ENCODE measurements at places on chromosomes 4 and X.

DNA sequence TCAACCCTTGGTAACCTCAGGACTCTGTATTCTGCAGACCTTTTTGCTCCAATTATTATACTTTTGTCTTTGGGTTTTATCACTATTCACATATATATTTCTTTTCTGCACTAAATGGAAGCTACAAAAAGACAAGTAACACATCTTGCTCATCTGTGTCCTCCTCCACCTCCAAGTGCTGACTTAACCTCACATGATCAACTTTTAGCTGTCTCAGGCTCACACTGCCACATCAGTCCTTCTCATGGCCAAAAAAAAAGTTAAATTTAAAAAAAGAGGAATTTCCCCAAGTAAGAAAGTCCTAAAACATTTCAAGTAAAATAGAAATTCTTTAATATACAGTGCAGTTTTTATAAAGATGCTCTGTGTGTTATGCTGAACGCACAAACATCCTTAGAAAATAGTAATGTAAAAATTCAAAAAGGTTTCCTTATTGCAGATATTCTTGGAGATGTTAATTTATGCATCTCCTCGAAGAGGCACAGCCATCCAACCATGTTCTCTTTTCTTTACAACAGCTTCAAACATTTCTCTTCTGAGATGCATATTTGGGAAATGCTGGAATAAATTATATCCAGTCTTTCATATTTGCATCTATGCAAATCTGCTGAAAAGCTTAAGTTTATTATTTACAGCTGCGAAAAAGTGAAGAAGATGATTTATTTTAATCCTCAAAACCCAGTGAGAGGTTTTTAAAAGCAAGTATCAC is 37.6 kb downstream of the ARAP2 start:
- DNase-seq: no peak

DNA sequence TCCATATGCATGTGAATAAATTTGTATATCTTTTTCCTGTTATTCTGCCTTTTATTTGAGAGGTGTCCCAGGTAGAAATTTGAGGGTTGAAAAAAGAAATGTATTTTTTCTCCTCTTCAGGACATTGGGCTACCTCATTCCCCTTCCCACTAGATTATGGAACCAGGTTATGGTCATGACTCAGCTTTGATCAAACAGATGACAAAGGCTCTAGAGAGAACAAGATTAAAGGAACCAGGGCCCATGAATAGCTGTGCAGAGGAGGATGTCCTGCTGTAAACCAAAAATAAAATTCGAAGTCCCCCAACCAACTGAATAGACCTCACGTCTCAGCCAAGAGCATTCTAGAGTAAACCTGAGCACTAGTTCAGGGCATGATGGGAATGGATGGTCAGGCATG is 313.2 kb downstream of the RAPGEF2 start:
- DNase-seq: no peak

- no peak for DNase-seq
Measured at GRCh38 chrX:53990171-53990570, 54.1 kb downstream of the PHF8 start.

DNA sequence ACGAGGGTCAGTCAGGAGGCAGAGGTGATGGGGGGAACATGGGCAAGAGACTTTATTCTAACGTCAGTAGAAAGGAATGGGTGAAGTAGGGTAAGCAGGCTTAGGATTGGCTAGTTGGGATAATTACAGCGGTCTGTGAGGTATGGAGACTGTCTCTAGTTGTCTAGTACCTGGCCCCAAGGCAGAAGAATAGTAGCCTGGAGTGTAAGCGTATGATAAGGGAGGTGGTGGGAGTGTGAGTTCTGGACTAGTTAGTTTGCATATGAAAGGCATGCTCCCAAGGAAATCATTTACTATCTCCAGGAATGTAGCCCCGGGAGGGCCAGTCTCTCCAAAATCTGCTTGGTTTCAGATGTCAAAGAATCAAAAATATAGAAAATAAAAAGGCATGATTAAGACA is 219.6 kb upstream of the ANXA3 start:
- DNase-seq: no peak

DNA sequence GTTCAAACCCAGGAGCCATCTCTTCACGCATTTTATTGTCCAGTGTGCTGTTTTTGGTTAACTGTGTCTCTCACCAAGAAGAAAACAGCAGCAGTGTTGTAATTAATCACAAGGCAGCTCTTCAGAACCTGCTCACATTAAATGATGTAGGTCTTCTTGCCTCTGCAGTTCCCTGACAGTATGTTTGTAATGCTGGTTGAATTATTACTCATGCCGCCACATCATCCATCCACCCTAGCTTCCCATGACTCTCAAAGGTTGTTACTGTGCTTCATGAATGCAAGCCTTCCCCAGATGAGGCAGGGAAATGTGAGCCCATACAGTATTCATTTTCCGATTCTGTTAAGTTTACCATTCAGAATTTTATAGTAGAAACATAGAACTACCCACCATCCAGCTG is 17.4 kb downstream of the TLR10 start:
- no peak for DNase-seq

DNA sequence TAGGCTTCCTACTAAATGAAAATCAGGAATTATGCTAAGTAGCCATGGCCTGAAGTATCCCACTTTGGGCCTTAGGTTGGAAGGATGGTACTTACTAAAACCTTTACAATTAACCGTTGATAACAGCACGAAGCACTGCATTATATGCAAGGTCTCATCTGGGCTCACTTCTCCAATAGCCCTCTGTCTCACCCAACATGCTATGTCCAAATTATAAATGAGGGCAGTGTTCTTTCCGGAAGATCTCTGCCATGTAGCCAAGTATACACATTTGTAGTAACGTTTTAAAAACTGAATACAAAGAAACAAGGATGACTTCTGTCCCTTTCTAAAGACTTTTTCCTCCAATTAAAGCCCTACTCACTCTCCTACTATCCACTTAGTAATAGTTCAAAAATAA is 51.6 kb downstream of the SCFD2 start:
- no peak for DNase-seq

DNA sequence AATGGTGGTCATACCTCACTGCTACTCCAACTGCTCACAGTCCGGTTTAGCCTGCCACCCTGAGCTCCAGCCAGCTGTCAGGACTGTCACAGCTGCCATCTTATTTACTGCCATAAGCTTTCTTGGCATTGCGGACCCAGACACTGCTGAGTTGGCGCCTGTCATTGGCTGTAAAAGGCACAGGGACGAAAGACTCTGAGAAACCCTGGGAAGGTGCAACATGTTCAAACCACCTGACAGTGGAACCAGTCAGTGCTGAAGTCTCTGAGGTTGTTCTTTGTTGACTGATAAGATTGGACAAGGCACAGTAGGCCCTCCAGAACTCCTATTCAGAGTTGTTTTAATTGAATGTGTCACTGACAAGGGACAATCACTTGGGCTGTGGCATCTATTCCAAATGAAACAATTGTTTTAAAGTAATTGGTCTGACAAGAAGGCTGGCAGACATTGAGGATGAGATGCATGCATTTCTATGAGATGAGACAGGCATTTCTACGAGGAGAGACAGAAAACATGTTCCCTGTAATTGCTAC is 927.8 kb downstream of the STPG2 start:
- no peak for DNase-seq

GRCh38 chr4:89373394-89373793 is 65.8 kb upstream of the GPRIN3 start:
- DNase-seq: no peak

DNA sequence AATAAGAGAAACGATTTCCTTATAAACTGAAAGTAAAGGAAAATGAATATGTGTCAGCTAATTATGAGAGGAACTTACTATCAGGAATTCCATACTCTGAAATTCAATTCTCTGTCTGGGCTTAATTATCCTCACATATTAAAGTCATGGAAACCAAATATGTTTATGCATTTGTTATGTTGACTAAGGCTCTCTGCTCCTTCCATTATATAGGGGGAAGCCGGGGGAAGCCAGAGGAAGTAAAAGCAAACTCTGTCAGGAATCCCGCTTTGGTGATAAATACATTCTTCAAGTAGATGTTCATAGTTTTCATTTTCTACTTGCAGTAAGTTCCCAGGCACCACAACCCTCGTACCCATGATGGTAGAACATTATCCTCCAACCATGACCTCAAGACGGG is 142.8 kb upstream of the VCX2 start:
- DNase-seq: no peak

DNA sequence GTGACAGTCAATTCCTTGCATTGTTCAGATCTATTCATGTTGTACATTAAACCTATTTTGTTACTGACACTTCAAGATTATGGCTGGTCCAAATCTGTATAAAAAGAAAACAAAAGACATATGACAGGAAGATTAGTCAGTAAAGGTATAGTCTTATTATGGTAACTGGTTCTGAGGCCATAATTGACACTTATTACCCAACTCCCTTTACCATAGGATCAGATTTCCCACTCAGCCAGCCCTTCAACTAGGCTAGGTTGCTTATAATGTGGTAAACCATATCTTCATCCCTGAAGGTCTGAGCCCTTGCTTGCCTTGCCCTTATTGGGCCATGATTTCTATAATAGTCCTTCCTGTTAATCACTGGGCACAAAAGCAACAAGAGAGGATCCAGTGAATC is 289.6 kb downstream of the CXXC4 start:
- no peak for DNase-seq

- DNase-seq: no peak
Measured at GRCh38 chrX:123994730-123995129, 33.2 kb downstream of the STAG2 start.

DNA sequence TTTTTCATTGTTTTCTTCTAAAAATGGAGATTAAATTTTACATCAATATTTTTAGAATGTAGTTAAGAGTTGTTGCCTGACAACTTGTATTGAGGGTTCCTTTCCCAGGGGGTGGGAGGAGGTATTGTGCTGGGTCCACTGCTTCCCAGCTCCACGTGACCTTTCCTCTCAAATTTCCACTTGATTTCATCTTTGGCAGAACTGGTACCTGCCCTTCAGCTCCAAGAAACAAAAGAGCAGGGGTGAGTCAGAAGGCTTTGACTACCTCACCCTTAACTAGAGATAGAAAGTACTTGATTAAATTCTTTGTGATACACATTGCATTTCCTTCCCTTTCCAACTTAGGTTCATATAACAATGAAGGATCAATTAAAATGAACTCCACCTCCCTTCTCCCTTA is 19.7 kb downstream of the TRIM2 start:
- DNase-seq: no peak

DNA sequence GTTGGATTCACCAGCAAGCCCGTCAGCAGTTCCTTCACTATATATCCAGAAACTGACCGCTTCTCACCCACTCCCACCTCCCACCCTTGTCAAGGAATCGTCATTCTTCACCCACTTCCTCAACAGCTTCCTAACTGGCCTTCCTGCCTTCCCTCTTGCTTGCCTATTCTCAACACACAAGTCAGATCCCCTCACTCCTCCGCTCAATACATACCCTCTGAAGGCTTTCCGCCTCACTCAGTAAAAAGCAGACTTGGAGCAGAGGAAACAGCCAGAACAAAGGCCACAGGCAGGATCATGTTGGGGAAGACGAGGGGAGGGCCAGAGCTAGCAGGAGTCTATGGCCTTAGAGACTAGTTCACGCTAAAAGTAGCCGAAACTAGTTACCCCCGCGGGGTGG is 23.7 kb downstream of the RWDD4 start:
- no peak for DNase-seq

GRCh38 chr4:48642421-48643374 is 137.4 kb downstream of the FRYL start:
- no peak for DNase-seq

DNA sequence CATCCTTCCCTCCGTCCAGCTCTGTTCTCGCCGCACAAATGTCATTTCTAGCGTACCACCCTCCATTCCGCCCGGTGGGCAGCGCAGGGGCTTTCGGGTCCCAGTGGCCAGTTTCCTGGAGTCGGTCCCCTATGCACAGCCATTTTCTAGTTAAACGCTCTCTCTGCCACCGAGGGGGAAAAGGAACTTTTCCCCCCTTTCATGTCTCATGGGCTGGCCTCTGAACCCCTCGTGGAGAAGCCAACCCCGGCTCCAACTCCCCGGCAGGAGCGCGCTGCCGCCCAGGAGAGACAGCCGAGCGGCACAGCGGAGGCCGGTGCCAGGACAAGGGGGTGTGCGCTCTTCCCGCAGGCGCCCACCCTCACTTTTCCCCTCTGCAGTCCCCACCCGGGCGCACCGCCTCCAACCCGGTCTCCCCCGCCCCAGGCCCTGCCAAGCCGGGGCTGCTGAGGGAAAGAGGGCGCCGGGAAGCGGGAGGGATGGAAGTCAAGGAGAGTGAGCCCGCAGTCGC is 662 bp downstream of the APBB2 start:
- DNase-seq: no peak

- DNase-seq: no peak
Measured at GRCh38 chr4:108959491-108959890, 196.6 kb upstream of the ETNPPL start.

GRCh38 chr4:122045533-122045932 is 93.7 kb upstream of the TRPC3 start:
- no peak for DNase-seq

DNA sequence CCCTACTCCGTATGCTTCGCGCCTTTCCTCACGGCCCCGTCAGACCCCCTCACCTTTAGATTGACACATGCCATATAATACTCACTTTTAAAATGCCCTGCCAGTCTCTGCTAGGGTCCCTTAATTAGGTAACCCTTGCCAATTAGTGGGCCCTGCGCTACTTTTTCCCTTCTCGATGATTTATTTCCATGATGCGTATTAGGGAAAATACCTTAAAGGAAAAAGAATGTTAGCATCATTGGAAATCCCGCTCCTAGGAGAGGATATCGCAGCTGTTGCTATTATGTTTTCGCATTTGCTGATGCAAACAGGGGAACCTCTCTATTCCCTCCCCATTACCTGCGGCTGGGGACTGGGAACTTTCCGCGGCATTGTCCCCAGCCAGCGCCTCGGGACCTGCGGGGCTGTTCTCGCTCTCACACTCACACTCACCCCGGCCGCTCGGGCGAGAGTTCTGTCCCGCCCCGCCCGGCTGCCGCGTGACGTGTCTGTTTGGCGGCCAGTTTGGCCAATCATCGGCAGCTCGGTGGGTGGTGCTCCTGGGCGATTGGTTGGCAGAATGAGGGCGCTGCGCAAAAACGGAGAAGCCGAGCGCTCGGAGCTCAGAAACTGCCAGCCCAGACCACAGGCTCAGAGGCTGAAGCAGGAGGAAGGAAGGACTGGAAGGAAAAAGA is at the start of gene PCDH10:
TSS of gene PCDH10 (plus strand) at position 605 of the 674 bp plus-strand sequence. CDS start 847 bp downstream, outside the sequence.
- DNase-seq: no peak

GRCh38 chr4:143654571-143654970 is 45.9 kb downstream of the FREM3 start:
- DNase-seq: no peak

DNA sequence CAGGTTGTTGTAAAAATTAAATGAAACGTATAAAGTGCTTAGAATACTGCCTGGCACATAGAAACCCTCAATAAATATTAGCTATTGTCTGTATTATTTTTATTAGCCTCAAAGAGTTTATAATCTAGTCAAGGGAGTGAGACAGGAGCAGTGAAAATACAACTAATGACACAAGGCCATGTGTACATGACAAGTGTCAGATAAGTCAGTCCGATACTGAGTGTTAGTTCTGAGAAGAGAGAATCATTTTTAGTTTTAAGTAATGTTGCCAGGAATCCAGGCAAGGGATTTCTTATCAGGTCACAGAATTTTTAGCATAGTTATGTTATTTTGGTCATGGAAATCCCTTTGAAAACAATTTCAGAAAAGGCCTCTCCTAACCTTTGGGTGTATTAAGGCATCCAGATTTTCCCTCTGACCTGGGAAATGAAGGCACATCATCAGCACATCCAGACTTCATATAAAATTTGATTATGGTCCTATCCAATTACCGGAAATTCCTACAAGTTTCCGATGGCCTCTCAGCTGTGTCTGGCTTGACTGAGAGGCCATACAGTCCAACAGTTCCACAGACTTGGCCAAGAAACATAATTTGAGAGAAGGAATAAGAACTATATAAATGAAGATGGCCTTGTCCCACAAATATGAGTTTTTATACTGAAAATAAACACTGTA is 35.7 kb downstream of the PPARGC1A start:
- DNase-seq: no peak

- no peak for DNase-seq
Measured at GRCh38 chrX:129039176-129039575, 484.1 kb downstream of the SMARCA1 start.
